ENCODE measurements at places on chromosomes 7 and 10.

GRCh38 chr7:46653848-46654247 is 732.8 kb upstream of the IGFBP3 start:
- no peak overlapping the region for H3K4me3 ChIP-seq
- no peaks in the 10 kb centered on the region for H3K27me3 ChIP-seq
- DNase-seq: no peak
- H3K27ac ChIP-seq: no peak overlapping the region
- no peaks in the 10 kb centered on the region for H3K4me1 ChIP-seq

GRCh38 chr10:24207781-24208611 is 942 bp upstream of the KIAA1217 start:
- no peak overlapping the region for H3K27ac ChIP-seq
- peaks cover 35% of the 10 kb centered on the region for H3K27me3 ChIP-seq
- no peak overlapping the region for H3K4me3 ChIP-seq
- H3K4me1 ChIP-seq: peaks cover 9% of the 10 kb centered on the region
- DNase-seq: no peak

DNA sequence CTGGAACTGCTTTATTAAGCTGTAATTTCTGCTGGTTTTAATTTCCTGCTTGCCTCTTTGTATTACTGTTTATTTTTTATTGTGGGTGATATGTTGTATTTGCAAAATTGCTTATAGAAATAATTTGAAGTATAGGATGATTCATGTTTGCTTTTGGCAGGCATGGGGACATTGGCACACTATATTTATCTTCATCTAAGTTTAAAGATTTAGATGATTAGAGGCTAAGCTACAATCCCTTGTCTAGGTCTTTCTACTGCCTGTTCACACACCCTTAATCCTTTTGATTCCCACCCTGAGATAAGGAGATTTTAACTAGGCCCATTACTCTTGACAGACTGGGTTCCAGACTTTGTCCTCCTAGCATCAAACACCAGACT is 182.8 kb upstream of the KAT6B start:
- DNase-seq: no peak
- H3K36me3 ChIP-seq: peaks cover 17% of the 10 kb centered on the region
- H3K4me1 ChIP-seq: no peaks in the 10 kb centered on the region
- H3K27ac ChIP-seq: no peak overlapping the region
- H3K27me3 ChIP-seq: no peaks in the 10 kb centered on the region
- no peak overlapping the region for H3K4me3 ChIP-seq

DNA sequence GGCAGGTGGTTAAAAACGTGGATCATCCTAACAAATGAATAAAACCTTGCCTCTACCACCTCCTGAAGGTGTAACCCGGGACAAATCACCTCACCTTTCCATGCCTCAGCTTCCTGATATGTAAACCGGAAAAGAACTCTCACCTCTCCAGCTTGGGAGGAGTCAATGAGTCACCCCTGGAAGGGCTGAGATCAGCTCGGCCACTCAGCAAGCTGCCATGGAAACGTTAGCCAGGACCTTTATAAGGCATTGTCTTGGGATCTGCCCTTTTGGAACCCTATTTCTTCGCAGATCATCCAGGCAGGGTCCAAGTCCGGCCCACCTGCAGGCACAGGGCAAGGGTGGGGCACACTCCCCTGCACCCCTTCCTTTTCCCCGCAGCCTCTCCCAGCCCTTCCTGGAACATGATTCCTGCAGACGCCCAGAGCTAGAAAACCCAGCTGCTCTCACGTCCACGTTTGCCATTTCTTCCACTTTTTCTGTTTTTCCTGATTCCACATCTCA is 81.6 kb upstream of the PFKP start:
- no peak for DNase-seq
- H3K27ac ChIP-seq: no peak overlapping the region
- peaks cover 31% of the 10 kb centered on the region for H3K27me3 ChIP-seq
- no peaks in the 10 kb centered on the region for H3K36me3 ChIP-seq
- H3K4me3 ChIP-seq: no peak overlapping the region

DNA sequence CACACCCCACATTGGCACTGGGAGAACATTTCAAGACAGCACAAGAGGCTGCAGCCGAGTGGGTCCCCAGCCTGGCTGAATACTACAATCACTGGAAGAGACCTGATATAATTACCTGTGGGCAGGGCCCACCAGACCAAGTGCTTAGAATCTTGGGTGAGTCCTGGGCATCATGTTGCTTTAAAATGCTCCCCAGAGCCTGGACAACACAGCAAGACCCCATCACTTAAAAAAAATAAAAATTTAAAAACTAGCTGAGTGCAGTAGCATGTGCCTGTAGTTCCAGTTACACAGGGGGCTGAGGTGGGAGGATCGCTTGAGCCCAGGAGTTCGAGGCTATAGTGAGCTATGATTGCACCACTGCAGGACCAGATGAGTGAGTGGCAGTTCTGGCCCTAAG is 28.1 kb downstream of the FAM171A1 start:
- no peaks in the 10 kb centered on the region for H3K36me3 ChIP-seq
- no peak overlapping the region for H3K27ac ChIP-seq
- H3K27me3 ChIP-seq: peaks cover 23% of the 10 kb centered on the region
- no peak overlapping the region for H3K4me3 ChIP-seq
- DNase-seq: no peak
